ENCODE measurements at places on chromosomes 5 and 9.

GRCh38 chr5:120479066-120479465, 15.0 kb downstream of the PRR16 start:
- no peak for DNase-seq

GRCh38 chr5:115098041-115098702, 71.5 kb downstream of the TRIM36 start:
- DNase-seq, result peak; percentile 52

DNA sequence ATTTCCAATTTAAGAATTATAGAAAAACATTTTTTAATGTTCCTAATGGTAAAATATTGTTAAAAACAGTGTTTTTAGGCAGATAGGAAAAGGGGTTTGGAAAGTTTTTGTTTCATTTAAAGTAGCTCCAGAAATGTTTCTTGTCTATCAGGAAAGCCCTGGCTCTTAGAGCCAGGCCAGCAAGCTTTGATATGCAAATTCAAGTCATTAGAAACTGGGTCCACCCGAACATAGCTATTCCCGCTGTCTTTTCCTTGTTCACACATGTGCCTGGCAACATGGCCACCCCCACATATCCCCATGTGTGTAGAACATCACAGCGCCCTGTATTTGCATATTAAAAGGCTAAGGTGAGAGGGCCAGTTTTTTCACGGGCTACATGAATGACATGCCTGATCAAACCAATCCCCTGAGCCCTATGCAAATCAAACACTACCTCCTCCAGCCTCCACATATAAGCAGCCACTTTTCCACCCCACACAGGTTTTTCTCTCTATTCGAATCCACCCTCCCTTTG, 925.3 kb upstream of the CDH10 start:
- no peak for DNase-seq

- no peak for DNase-seq
Measured at GRCh38 chr9:3809724-3810123, 283.9 kb upstream of the RFX3 start.

DNA sequence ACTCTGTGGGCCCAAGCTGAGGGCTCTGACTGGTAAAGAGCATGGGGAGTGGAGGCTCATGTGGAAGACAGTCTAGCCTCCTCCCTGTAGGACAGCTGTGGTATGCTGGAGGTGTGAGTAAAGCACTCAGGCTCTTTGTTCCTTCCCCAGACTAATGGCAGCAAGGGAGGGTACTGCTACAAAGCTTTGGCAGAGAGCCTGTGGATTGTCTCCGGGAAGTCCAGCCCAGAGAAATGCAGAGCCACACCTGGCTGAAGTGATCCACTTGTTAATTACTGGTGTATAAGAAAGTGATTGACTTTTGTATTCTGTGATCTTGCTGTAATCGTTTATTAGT, 161.7 kb downstream of the OXCT1 start:
- DNase-seq, result no peak

DNA sequence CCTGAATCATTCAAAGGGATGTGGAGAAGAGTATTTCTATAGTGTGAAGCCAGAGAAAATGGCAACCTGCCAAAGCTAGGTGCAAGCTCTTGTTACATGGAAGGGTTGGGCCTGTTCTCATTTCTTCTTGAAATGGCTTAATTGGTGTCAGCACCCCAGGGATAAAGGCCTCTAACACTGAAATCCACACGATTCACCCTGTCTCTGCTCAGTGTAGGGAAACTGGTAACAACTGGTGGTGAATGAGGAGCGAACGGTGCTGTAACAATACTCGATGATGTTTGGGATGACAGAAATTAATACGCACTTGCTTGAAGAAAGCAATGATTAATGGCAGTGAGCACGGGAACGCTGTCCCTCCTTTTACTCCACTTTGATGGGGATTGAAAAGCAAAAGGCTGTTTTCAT, 16.2 kb downstream of the PBX3 start:
- peak; percentile 8 for DNase-seq

GRCh38 chr9:8648271-8648845, 848.8 kb upstream of the DMAC1 start:
- no peak for DNase-seq

- no peak for DNase-seq
Measured at GRCh38 chr5:129853588-129853987, 50.7 kb upstream of the CHSY3 start.

DNA sequence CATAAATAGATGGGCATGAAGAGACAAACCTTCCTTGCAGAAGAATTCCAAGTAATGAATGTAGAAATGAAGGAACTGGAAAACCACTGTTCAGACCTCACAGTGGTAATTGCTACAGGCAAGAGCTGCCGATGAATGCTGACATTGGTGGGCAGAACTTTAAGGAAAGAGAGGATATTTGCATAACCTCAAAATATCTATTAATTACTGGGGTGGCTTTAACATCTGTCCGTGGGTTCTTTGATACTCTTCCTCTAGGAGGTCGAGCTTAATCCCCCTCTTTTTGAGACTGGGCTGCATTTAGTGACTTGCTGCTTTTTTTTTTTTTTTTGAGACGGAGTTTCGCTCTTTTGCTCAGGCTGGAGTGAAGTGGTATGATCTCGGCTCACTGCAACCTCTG, 34.7 kb downstream of the LAMC3 start:
- no peak for DNase-seq

DNA sequence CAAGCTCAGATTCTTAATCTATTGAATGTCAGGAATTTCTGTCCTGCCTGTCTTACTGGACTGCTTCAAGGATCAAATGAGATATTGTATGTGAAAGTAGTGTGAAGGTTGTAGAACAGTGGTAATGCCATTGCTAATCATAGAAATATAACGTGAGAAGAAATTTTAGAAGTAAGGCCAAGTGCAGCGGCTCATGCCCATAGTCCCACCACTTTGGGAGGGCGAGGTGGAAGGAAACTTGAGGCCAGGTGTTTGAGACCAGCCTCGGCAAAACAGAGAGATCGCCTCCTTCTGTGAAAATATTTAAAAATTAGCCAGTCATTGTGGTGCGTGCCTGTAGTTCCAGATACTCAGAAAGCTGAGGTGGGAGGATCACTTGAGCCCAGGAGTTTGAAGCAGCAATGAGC, 5.1 kb upstream of the HSPA5 start:
- no peak for DNase-seq

- no peak for DNase-seq
Measured at GRCh38 chr9:38177680-38178079, 108.7 kb upstream of the SHB start.

DNA sequence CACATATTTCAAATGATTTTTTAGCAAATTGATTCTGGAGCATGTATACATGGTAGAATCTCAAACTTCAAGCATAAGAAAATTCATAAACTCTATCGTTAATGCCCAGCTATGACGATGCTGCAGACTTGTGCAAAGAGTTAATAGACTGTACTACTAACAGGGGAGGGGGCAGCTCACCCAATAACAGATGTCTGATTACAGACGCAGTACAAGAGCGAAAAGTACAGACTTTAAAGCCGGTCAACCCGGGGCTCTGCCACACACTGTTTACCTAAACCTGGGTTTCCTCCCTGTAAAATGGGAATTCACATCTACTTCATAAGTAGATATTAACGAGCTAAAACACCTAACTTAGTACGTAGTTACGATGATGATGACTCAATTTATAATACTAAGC, 651 bp downstream of the TRIM23 start:
- no peak for DNase-seq

- DNase-seq, result no peak
Measured at GRCh38 chr9:131226226-131226625, 50.1 kb downstream of the FAM78A start.

DNA sequence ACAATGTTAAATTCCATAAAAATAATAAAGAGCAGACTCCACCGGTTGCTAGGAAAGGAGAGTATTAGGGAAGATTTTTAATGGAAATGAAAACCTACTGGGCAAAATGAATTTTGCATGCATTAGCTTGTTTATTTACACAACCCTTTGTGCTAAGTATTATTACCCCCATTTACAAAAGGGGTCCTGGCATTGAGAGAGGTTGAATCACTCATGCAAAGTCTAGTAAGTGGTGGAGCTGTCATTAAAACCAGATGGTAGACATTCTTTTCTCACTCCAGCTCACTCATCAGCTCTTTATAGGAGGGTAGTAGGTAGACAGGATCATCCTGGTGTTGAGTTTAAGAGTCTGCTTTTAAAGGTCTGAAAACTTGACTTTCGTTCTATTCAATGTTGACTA, 395.1 kb downstream of the PLK2 start:
- DNase-seq, result no peak

DNA sequence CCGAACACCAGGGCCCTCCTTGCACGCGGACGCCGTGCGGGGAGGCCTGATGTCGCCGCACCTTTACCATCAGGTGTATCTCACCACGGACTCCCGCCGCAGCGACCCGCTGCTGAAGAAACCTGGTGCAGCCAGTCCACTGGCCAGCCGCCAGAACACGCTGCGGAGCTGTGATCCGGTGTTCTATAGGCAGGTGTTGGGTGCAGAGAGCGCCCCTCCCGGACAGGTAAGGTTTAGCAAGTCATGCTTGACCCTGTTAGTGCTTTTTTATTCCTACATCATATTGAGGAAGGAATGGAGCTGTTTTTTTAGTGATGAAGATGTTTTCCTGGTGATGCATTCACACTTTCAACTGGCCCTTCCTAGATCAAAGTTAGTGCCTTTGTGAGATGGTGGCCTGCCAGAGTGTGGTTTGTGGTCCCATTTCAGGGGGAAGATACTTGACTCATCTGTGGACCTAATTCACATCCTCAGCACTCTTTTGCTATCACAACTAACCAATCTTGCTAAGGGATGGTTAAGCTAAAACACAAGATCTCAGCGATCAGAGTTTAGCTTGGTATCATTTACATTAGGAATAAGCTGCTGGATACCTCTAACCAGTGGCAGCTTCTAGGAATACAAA, 2.7 kb downstream of the PCDHGC3 start:
- peak; percentile 20 for DNase-seq

- DNase-seq, result no peak
Measured at GRCh38 chr9:88664773-88665172, 129.8 kb downstream of the NXNL2 start.

GRCh38 chr5:62627901-62628300, 49.3 kb downstream of the LRRC70 start:
- DNase-seq, result no peak

GRCh38 chr5:10753178-10753577, 7.9 kb downstream of the DAP start:
- DNase-seq, result no peak

GRCh38 chr9:127987103-127987614, 6.4 kb upstream of the EEIG1 start:
- peak; percentile 57 for DNase-seq

- DNase-seq, result no peak
Measured at GRCh38 chr9:118364266-118365106, 660.3 kb downstream of the TLR4 start.

- no peak for DNase-seq
Measured at GRCh38 chr9:4168526-4168925, 131.3 kb downstream of the GLIS3 start.

GRCh38 chr5:74499256-74500050, 141.1 kb downstream of the ENC1 start:
- DNase-seq, result no peak

DNA sequence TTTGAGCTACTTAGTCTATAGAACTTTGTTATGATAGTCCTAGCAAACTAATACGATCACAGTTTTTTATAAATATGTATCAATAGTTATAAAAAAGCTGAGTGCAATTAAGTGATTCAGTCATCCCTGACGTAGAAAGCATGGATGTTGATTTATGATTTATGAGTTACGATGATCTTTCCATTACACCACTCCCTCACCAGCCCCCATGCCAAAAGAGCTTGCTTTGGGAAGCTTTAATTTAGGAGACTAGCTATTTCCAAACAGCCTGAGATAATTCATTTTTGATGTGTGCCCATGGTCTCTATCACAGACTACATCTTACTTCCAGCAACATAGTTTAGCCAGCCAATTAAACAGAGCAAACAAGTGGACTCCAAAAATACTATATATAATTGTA, 256.8 kb downstream of the GABRG2 start:
- DNase-seq, result no peak

DNA sequence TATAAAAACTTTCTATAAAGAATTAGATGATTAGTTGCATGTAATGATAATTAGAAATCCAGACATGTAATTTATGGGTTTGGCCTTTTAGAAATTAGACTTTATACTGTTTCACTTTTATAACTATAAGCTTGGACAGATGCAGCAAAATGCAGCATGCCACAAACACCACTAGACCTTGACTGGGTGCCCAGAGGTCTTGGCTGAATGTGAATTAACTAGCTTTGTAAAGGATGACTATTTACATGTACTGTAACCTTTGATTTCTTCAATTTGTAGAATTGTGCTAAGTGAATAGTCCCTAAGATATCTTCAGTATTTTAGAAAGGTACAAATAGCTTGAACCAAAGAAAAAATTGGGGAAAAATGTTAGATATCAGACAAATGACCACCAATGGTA, 2168.1 kb downstream of the MAT2B start:
- DNase-seq, result no peak

- no peak for DNase-seq
Measured at GRCh38 chr5:10684303-10685086, 76.5 kb downstream of the DAP start.

DNA sequence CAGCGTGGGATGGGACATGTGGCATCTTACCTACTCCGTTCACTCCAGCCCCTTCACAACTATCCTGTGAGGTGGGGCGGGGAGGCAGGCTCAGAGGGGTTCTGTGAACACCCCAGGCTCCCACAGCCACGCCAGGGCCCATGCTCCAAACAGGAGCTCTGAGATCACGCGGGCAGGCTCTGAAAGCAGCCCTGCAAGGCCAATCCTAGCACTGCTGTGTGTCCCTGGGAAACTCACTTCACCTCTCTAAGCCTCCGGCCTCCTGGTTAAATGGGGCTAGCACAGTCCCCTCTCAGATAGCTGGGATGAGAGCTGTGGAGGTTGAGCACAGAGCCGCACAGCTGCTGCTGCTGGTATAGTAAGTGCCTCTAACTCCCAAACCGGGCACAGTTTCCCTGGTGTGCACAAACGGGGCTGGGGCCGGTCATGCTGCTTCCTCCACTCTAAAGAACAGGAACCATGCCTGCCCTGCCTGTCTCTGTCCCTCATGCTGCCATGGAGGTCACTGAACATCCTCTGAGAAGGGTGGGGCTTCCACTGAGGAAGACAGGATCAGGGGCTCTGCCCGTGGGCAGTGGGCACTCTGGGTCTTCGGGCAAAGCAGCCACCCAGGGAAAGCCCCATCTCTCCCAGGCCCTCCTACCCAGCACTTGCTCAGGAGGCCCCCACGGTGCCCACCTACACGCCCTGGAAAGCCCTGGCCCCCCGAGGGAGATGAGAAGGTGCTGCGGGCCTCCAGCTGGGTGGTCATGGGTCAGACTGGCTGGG, 13.0 kb upstream of the ASS1 start:
- DNase-seq, result no peak

GRCh38 chr5:122089096-122090013, 11.3 kb upstream of the LOX start:
- DNase-seq, result no peak

DNA sequence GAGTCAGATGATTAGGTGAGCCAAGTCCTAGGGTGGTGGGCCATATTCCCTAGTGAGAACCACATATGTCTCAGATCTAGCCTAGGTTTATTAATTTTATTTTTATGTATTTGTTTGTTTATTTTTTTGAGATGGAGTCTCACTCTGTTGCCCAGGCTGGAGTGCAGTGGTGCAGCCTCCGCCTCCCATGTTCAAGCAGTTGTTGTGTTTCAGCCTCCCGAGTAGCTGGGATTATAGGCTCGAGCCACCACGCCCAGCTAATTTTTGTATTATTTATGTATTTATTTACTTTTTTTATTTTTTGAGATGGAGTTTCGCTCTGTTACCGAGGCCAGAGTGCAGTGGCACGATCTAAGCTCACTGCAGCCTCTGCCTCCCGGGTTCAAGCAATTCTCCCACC, 36.0 kb downstream of the NUP188 start:
- DNase-seq, result no peak
